ENCODE measurements at places on chromosomes 3 and 15. TPM values are rescaled to one million over a fixed set of nuclear protein-coding genes. Genes with fewer than 3 reads are reported as not detected.

Gene FAM98B
- 21.6 TPM for total RNA-seq

Gene WDR93
- not detected for total RNA-seq

Gene GOLGA8T
- total RNA-seq, result 0.32 TPM

Gene HTR3E
- total RNA-seq, result not detected

DNA sequence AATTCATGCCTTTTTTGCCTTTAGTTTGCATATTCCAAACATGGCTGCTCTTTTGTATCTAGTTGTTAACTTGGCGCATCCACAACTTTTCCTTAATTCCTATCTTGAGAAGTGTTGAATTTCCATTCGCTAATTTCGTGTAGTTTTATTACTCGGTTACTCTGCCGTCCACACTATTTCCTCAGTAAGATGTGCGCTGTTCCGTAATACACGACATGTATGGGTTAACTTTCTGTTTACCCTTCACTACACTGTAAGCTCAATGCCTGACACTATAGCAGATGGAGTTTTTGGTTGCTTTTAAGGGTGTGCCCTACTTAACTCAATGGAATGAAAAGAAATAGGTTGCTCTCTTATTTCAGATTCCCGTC is 724 bp downstream of the RPSA start:
- peak overlapping the region; percentile 84 for H3K27ac ChIP-seq
- H3K4me3 ChIP-seq, result peak overlapping the region; percentile 99

- no peaks in the 10 kb centered on the region for H3K36me3 ChIP-seq
- no peak overlapping the region for H3K27ac ChIP-seq
- no peak for DNase-seq
Measured at GRCh38 chr15:38705436-38706219, 141.0 kb upstream of the RASGRP1 start.

GRCh38 chr3:160622263-160623045 is 54.5 kb upstream of the ARL14 start:
- no peak overlapping the region for H3K27ac ChIP-seq
- H3K4me3 ChIP-seq, result no peak overlapping the region
- H3K4me1 ChIP-seq, result no peaks in the 10 kb centered on the region
- H3K27me3 ChIP-seq, result no peaks in the 10 kb centered on the region
- no peaks in the 10 kb centered on the region for H3K36me3 ChIP-seq

DNA sequence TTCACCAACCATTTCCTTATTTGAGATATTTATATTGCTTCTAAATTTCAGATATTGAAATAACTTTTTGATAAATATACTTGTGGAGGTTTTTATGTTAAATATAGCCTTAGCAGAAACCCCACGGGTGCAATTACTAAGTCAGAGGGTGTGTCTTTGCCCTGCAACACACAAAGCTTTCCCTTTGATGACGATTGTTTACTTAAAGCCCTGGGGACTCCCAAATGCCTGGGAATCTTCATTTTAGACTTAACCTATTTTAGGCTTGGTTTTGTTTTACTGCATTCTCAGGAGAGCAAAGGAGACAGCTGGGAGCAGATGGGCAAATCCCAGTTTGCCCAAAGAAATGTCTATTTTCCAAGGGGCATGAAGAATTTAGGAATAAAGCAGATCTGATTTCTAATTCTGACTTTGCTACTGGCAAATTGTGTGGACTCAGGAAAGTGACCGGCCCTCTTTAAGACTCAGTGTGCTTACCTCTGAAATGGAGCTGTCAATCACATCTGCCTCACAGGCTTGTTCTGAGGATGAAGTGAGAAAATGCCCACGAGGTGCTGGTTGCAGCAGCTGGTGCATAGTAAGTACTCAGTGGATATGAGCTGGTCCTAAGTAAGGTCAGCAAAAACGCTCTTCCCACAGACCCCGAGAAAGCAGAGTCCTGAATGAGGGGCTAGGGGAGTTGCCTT is 49.3 kb upstream of the CA12 start:
- no peaks in the 10 kb centered on the region for H3K36me3 ChIP-seq
- H3K27me3 ChIP-seq, result no peaks in the 10 kb centered on the region
- H3K4me1 ChIP-seq, result no peaks in the 10 kb centered on the region
- no peak overlapping the region for H3K27ac ChIP-seq
- H3K4me3 ChIP-seq, result no peak overlapping the region

DNA sequence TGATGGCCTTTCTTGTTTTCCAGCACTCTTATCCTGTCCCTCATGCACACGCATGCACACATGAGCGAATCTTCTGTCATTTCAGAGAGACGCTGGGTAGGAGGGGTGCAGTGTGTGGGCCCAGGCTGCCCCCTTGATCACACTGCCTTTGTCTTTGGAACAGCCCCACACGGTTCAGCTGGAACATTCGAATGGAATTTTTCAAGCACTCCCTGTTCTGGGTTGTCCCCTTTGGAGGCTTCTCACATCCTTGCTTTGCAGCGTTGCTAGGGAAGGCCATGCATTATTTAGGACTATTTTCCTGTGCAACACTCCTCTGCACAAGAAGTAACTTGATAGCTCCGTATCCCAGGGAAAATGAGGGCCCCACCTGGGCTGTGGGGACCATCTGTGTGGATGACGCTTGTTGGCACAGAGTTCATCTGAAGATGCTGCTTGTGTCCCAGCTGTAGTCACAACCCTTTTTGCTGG is 78.4 kb downstream of the SPSB4 start:
- H3K4me3 ChIP-seq, result no peak overlapping the region
- DNase-seq, result no peak
- no peaks in the 10 kb centered on the region for H3K4me1 ChIP-seq
